ENCODE measurements at places on chromosomes 13 and 19. TPM values are rescaled to one million over a fixed set of nuclear protein-coding genes. Genes with fewer than 3 reads are reported as not detected.

FKRP gene
- 16.1 TPM for total RNA-seq

IGFL2 gene
- total RNA-seq = not detected

GGN gene
- 0.17 TPM for total RNA-seq

SGCG gene
- 1.8 TPM for total RNA-seq

PSG1 gene
- not detected for total RNA-seq
